AG08395 (cell line): ENCODE measurements at places on chromosomes 7 and 10.

GRCh38 chr7:96188174-96188581 is 133.7 kb downstream of the SLC25A13 start:
- DNase-seq: peak; percentile 30

GRCh38 chr7:131774419-131775220 is 218.2 kb upstream of the PODXL start:
- DNase-seq: no peak

- peak; percentile 68 for DNase-seq
Measured at GRCh38 chr10:75971402-75972211, 540.2 kb downstream of the LRMDA start.

- DNase-seq: no peak
Measured at GRCh38 chr10:72946963-72947362, 7.6 kb downstream of the PLA2G12B start.

- peak; percentile 67 for DNase-seq
Measured at GRCh38 chr10:94428766-94429707, 26.7 kb downstream of the TBC1D12 start.

- no peak for DNase-seq
Measured at GRCh38 chr7:143351060-143351459, 11.5 kb downstream of the FAM131B start.

GRCh38 chr7:133115596-133115995 is 33.7 kb upstream of the CHCHD3 start:
- no peak for DNase-seq

GRCh38 chr7:35657125-35657524 is 37.8 kb downstream of the HERPUD2 start:
- DNase-seq: no peak

- DNase-seq: peak; percentile 6
Measured at GRCh38 chr7:82441669-82442478, 1.7 kb downstream of the CACNA2D1 start.

DNA sequence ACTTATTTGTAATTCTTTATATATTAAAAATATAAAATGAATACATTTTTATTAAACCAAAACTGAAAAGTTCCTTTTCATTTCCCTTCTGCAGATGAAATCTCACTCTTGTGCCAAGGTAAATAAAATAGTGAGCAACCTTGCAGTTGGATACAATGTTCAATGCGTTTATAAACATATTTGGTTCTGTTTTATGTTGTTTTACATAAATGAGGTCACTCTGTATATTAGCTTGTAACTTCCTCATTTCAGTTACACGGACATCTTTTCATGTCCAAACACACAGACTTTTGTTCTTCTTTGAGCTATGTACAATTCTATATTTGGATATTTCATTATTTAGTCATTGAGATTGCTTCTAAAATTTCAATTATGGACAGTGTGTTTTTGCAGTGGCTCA is 107.7 kb downstream of the BBS9 start:
- DNase-seq: no peak

DNA sequence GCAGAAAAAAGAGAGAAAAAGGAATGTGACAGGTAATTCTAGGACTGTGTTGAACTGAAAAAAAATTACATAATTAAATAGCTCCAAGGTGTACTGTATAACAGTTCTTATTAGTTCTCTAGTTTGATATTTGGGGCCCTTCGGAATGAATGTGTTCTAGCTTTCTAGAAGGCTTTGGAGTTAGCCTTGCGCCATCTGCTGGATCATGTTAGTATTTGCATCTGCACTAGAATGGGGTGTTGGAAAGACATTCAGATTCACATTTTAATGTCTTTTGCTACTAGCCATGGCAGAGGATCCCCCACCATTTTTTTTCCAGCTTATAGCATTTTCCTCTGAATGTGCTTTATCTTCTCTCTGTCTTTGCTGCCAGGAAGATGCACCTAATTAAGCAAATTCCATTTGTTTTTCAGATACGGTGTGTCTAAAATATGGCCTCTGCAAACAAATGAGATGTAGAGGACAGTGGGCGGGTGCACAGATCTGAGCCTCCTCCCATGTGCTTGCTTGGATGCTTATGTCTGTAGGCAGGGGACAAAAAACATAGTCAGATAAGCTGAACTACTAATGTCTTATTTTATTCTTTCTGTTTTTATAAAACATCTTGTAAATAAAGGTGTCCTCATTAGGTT is 238.5 kb downstream of the PHF14 start:
- DNase-seq: peak; percentile 64

- DNase-seq: no peak
Measured at GRCh38 chr10:65312876-65313275, 1613.0 kb upstream of the LRRTM3 start.

GRCh38 chr7:97272237-97272975 is 154.9 kb downstream of the SDHAF3 start:
- DNase-seq: no peak

GRCh38 chr10:16909961-16910792 is 93.0 kb upstream of the RSU1 start:
- no peak for DNase-seq

GRCh38 chr7:28744951-28745350 is 213.2 kb downstream of the TRIL start:
- DNase-seq: no peak

- DNase-seq: no peak
Measured at GRCh38 chr7:30941582-30942323, 22.0 kb upstream of the GHRHR start.

DNA sequence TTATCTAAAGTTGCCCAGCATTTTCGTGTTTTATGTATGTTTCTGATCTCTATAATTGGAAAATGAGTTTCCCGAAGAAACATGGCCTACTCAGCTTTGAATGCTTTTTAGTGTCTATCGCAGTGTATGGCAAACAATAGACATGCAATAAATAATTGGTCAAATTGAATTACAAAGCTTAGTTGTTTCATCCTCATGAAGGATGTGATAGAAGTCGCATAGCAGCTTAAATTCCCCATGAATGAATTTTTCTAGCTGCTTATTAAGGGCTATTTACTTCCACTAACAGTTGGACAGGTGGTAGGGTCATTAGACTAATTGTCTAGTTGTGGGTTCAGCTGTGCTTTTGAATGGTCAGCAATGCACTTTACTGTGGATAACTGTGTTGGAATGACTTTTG is 467.3 kb upstream of the MBL2 start:
- DNase-seq: no peak

- DNase-seq: peak; percentile 53
Measured at GRCh38 chr7:127905491-127906330, 125.5 kb downstream of the LRRC4 start.

DNA sequence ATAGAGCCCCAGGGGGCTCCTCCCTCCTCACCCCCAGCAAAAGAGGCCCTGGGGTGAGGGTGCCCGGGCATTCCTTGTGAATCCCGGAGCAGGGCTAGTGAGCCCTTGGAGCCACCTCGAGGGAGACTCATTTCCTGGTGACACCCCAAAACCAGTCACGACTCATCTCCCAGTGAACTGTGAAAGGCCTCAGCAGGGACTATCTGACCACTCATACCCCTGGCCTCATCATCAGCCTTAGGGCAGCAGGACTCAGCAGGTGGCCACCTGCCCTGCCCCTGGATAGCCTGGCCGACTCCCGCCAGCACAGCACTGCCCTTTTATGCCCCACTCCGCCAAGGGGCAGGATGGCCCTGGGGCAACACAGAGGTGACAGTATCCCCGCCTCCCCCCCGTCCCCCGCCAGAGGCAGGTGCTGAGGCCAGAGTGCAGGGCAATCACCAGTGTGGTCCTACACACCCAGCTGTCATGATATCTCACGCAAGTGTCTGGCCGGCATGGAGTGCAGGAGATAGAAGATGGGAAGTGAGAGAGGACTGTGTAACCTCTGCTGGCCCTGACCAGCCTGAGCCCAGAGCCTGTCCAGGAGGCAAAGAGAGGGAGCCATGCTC is 3.2 kb downstream of the SNCG start:
- DNase-seq: no peak

GRCh38 chr10:68628576-68629127 is 68.5 kb downstream of the TET1 start:
- no peak for DNase-seq

GRCh38 chr10:46227571-46227935 is 59.2 kb upstream of the ANTXRL start:
- no peak for DNase-seq

- peak; percentile 43 for DNase-seq
Measured at GRCh38 chr10:31604096-31604495, 285.1 kb downstream of the ZEB1 start.

DNA sequence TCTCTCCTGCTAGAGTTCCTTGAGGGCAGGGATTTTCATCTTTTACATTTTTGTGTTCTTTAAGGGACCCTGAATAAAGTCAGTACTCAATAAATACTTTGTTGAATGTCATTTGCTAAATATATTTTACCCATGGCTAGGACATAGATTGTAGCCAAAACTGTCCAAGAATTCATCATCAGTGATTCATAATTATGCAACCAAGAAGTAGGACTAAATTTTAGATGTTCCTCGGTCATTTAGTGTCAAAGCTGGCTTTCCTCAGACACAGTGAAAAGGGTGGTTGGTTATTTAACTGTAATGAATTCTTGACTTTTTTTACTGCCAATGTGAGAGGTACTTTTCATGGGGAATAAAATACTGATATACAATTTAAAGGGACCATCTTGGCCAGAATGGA is 3.3 kb downstream of the NUDT13 start:
- peak; percentile 34 for DNase-seq

DNA sequence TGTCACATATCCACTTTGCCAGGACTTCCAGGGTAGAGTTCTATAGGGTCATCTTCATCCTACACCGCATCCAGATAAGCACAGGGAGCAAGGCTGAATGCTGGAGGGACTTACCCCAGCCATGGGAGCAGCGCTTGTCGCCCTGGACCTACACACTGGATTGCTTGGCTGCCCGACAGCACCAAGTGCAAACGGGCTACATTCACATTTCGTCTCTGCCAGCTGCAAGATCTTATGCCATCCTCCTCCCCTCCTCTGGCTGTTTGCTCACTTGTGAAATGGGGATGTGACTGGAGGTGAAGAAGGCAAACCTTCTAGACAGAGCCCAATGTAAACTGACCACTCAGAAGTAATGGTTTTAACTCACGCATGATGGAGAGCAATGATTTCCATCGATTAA is 1.0 kb downstream of the DDC start:
- DNase-seq: no peak

DNA sequence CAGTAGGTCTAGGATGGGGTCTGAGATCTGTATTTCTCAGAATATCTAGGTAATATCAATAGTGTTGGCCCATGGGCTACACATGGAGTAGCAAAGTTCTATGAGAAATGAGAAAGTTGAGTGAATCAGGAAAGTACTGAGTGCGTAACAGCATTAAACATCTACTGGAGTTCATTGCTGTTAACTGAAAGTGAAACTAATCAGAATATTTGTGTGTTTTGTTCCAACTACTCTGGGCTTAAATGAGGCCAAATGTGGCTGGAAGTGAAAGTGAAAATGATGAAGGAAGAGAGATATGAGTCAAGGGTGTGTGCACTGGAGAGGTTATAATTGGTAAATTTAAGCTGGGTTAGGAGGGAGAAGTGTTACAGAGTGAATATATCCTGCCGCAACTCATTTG is 46.5 kb downstream of the TMEM106B start:
- no peak for DNase-seq

DNA sequence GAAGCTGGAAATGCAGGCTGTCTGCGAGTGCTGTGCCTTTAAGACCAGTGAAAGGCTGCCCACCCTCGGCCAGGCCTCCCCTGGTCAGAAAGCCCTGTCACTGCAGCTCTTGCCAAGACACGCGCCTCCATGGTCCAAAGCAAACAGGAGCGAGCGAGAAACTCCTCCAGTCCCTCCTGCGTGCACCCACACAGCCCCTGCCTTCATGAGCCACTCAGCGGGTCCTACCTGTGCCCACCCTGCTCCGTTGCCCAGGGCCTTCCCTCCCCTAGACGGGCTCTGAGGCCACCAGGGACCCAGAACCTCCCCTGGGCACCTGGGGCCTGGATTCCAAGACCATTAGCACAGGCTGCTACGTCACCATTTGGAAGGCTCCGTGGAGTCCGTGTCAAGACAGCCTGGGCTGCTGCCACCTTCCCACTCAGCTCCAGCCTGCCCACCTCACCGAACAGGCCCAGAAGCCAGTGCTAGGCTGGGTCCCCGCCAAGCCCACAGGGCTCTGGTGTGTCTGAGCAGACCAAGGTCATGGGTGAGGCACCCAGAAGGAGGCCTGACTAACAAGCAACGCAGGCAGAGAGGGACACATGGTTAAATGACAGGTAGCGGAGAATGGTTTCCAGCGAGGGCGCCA is 144.5 kb downstream of the NEURL1 start:
- DNase-seq: peak; percentile 83

DNA sequence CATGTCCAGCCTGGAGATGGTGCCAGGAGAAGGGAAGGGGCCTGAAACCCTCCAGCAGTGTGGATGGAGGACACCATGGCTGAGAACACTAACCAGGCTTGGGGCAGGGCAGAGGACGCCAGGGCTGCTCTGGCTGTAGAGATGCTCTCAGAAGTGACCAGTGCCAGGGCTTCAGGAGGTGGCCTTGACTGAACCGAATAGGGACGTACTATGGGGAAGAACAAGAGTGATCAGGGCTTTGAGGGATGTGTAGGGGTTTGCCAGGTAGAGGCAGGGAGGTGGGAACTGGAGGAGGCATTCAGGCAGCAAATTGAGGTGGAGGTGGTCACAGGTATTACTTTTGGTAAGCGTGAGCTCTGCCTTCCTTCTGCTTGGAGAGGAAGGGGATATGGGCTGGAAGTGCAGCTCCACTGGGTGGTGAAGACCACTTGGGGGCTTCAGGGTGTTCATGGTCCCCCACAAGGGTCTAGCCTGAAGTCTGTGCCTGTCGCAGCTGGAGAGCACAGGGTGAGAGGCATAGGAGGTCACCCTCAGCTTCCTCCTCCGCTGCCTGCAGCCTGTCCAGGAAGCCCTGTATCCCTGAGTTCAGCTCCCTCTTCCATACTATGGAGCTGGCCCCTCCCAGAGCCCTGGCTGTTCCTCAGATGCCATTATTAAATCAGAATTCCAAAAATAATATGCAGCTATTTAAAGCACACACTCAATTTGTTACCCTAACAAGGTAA is 27.8 kb downstream of the ADCY1 start:
- no peak for DNase-seq

DNA sequence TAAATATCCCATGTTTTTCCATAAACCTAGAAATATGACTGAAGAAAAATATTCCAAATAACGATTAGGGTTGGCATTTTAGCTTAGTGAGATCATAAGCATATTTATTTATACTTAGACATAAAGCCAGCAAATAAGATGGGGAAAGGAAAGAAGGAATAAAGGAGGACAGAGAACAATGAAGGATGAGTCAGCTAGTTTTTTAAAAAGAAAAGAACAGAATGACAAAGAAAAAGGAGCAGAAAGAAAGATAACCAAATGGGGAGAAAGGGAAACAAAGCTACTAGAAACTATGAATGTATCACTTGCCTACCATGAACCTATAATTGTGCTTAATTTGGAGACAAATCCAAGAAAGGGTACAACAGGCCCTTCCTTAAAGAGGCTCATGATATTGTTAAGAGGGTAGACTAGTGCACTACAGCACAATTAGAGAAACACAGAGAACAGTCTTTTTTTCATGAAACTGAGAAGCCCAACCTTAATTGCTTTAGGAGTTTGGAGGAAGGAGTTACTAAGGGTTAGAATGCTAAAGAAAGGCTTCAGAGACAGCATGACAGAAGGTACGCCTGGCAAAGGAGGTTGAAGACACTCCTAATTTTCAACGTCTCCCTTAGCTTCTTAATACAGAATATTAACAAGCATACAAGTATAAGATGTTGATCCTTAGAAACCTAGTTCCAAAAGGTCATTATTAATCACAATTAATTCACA is 23.9 kb downstream of the HERPUD2 start:
- no peak for DNase-seq

- DNase-seq: no peak
Measured at GRCh38 chr7:15938115-15938514, 251.6 kb upstream of the MEOX2 start.

GRCh38 chr7:10412422-10413019 is 561.2 kb upstream of the PHF14 start:
- DNase-seq: no peak

- peak; percentile 71 for DNase-seq
Measured at GRCh38 chr7:80284855-80285254, 150.2 kb downstream of the GNAI1 start.
